ENCODE measurements at places on chromosomes 12 and 14.

DNA sequence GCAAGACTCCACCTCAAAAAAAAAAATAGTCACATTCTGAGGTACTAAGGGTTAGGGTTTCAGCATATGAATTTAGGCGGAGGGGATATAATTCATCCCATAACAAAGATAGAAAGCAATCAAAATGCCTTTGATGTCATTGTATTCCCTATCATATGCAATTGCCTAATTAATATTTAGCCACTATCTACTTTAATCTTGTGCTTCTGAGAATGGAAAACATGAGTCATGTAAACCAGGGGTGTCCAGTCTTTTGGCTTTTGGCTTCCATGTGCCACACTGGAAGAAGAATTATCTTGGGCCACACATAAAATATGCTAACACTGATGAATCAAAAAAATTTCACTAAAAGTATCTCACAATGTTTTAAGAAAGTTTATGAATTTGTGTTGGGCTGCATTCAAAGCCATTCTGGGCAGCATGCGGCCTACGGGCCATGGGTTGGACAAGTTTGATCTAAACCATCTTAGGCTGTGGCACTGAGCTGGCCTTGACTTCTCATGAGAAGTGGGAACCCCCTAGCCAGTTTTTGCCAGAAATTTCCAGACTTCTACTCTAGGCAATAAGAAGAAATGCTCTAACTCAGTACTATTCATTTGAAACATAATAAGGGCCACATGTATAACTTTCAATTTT, 219.8 kb downstream of the PTPRO start:
- no peak for DNase-seq

GRCh38 chr12:27781680-27782079, 1.6 kb upstream of the MANSC4 start:
- DNase-seq, result no peak

DNA sequence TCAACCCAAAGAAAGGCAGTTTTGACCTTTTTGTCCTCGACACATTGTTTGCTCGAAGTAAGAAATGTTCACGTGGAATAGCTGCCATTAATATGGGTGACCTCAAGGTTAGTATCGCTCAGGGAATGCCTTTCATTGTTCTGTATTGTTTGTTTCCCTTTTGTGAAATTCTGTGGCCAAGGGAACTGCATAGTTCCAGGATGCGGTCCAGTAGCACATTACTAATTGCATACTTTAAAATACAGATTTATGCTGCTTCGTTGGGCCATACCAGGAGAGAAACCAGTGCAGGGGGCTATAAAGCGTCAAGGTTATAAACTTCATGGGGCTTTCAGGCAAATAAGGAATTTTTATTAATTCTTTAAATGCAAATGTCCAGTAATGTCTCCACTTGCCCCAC, 73.3 kb upstream of the USP44 start:
- DNase-seq, result no peak

DNA sequence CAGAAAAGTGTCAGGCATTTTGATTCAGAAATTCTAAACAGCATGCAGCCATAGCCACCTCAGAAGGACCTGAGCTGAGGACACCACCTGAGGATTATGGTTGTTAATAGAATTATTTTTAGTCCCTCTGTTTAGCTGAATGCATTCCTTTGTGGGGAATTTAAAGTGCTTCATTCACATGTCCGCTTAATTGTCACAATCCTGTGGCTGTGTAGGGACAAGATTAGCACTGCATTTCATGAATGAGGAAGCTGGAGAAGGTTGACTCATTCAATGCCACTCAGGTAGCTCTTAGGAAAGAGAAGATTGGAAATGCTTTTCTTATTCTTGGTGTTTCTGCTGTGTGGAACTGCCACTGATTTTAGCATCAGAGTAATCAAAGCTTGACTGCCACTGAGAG, 42.0 kb upstream of the KRR1 start:
- no peak for DNase-seq

GRCh38 chr12:109757671-109758265, 44.1 kb downstream of the FAM222A start:
- DNase-seq, result no peak

DNA sequence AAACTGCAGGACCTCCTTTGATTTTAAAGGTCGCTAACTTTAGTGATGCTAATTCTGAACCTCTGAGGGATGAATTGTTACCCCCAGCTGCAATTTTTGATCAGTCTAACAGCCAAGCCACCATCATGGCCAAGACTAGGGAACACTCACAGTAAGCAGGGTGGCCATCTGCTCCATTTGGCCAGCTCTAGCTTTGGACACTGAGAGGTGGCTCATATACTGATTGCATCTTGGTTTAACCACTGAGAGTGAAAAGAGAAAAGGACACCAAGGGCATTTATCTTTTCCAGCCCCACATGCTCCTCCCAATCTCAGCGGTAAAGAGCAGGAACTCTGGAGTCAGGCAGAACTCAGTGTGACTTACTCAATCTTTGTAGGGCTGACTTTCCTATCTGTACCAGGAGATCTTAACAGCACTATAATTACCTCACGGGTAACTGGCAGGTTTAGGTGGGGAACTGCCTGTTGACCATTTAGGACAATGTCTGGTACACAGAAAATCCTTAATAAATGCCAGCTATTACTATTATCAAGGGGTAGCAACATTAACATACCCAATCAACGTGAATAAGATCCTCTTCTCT, 6.2 kb downstream of the LPCAT3 start:
- DNase-seq, result no peak

DNA sequence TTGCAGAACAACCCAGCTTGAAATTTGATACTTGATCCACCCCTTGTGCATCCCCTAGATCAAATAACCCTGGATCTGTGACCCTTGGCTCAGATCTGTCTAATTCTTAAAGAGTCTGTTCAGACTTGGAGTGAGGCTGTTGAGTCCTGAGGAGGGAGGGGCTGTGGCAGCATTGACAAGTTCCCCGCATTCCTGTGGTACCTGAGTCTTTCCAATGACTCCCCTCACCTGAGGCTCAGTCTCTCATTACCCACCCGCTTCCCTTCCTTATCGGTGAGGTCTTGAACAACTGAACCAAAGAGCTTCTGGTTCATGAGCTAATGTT, 16.1 kb upstream of the HDAC7 start:
- no peak for DNase-seq
